ENCODE measurements at places on chromosomes 1 and 21.

GRCh38 chr1:32020339-32020738 lies 6.7 kb downstream of the KHDRBS1 start:
- DNase-seq: no peak

- no peak for DNase-seq
These were observed 15.8 kb upstream of the TTC22 start for GRCh38 chr1:54816951-54817350.

- DNase-seq: peak; percentile 51
These were observed 13.6 kb downstream of the TUFT1 start for GRCh38 chr1:151553659-151554058.

- no peak for DNase-seq
These were observed 279.8 kb upstream of the VAMP3 start for GRCh38 chr1:7491109-7491817.

- DNase-seq: no peak
These were observed 430.0 kb upstream of the RUNX1 start for GRCh38 chr21:35479065-35479448.

DNA sequence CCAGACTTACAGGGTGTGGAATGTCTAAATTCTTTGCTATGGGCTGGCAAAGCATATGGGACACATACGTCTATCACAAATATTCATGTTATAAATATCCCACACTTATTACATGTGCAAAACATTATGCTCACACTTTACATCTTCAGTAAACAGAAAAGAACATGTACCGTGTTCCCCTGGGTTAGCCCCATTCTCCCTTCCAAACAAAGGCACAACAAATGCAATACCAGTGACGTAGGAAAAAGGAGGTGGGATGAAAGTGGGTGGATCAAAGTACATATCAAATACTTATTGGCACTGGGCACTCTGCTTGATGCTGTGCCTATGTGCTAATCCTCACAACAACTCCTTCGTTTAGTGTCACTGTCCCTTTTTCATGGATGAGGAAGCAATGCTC lies 170.8 kb downstream of the ZSCAN20 start:
- DNase-seq: no peak

- no peak for DNase-seq
These were observed 142.3 kb upstream of the SAMSN1 start for GRCh38 chr21:14688412-14688811.

GRCh38 chr21:19785941-19786340 lies 1212.3 kb upstream of the NCAM2 start:
- DNase-seq: no peak

DNA sequence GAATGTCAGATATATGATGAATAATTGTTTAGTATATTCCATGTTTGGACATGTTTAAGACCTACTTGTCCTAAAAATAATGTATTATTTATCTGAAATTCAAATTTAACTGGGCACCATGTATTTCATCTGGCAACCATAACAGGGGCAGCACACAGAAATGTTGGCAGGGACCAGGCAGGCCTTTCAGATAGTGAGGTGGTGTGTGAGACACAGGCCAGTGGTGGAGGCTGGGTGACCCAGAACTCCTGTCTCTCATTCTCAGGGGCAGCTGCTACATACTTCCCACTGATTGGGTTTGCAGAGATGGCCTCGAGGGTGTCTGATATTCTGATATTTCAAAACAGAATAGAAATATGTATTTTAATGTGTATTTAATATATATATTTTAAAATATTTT lies 1.3 kb upstream of the FASLG start:
- DNase-seq: no peak

DNA sequence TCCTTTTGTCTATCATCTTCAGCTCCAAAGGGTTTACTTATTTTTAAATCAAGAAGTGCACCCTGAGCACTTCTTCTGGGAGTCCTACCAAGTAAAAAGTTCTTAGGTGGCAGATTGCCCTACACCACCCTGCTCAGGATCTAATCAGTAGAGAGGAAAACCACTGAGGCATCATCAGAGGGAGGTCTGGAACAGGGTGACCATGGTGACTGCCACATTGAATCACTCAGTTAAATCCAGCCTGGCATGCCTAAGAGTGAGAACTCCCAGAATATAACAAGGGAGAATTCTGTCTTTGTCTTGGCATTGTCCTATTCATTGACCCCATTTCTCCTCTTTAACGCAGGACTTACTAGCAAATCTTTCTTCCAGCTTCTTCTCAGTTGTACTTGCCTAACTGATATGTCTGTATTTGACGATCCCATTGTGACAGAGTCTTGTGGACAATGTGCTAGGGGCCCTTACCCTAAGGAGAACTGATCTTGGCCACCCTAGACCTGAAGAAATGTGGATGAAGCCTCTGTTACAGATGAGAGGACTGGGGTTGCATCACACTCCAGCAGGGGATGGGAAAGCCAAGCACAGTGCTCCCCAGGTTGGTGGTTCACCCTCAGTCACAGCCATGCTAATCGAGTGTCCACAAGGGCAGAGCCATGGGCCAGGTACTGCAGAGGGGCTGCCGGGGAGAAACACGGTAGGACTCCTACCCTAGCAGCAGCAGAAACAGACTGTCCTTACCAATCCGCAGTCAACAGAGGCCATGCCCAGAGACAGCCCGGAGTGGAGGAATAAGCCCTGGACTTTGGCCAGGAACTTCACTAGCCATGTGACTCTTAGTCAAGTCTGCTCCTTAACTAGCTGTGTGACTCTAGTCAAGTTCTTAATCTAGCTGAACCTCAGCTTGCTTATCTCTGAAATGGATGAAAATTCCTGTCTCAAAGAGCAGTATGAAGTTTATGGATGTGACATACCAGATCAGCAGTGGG lies 15.4 kb downstream of the PKP1 start:
- no peak for DNase-seq

GRCh38 chr1:153990468-153991150 lies at the start of gene RPS27:
RPS27 (plus strand) TSS chr1:153990762; CDS start chr1:153990797, 35 bp downstream.
- DNase-seq: peak; percentile 93

- no peak for DNase-seq
These were observed 33.7 kb downstream of the CDCA8 start for GRCh38 chr1:37725851-37726613.

GRCh38 chr1:235417086-235417697 lies 50.0 kb downstream of the TBCE start:
- DNase-seq: peak; percentile 67

- no peak for DNase-seq
These were observed 173.7 kb upstream of the FGGY start for GRCh38 chr1:59123081-59123681.

- no peak for DNase-seq
These were observed 7.6 kb downstream of the CYP4X1 start for GRCh38 chr1:47031059-47031458.

- no peak for DNase-seq
These were observed 33.3 kb downstream of the FOXD2 start for GRCh38 chr1:47471163-47471562.

DNA sequence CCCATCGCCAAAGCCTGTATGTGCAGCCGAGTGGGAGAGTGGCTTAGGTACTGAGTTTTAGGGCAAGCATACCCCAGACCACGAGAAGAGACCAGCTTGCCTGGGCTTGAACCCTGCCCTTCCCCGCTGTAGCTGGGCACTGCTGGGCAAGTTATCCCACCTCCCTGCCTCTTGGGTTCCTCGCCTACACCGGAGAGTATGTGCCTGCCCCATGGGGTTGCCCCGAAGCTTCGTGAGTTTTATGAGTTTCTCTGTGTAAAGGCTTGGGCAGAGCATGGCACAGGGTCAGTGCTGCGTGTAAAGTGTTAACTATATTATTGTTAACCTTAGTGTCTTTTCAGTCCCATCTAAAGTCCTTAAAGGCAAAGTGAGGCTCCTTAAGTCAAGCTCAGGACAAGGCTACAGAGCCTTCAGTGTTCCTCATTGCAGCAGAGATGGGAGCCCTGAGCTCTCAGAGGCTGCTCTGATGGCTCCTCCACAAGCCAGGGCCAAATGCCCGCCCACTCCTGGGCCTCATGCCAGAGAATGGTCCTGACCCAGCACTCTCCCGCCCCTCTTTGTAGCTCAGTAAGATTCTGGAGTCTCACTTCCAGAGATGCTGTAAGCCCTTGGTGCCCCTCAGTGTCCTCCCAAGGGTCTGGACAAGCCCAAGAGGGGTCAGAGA lies 37.0 kb upstream of the KCNA10 start:
- no peak for DNase-seq

DNA sequence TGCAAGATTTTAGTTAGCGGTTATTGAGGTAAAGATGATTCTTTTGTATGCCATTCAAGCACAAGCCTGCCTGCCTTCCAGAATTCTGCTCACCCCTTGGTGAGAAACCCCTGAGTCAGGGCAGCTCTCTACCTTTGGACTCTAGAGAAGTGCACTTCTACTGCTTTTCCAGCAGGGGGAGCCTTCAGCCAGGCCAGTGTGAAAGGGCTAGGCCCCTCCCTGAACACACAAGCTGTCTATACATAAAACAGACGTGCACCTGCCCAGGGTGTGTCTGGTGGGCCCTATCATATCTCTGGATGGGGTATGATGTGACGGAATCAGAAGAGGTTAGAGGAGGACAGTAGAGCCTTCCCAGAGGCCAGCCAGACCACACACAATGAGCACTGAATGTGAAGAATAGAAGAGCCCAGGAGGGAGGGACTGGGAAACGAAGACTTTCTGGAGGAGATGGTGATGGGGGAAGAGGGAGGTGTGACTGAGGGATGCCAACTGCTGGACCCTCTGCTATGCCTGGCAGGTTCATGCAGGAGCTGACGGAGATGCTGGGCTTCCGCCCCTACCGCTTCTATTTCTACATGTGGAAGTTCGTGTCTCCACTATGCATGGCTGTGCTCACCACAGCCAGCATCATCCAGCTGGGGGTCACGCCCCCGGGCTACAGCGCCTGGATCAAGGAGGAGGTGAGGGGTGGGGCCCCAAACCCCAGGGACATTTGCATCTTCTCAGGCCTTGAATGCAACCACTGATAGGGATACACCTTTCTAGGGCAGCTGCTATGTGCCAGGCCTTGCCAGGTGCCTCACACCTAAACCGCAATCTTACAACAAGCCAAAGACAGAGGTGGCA lies 13.0 kb upstream of the KCNC4 start:
- DNase-seq: peak; percentile 68

- no peak for DNase-seq
These were observed 61.0 kb downstream of the SYT14 start for GRCh38 chr1:209999005-209999404.

GRCh38 chr1:7705048-7705907 lies 65.8 kb upstream of the VAMP3 start:
- DNase-seq: no peak

DNA sequence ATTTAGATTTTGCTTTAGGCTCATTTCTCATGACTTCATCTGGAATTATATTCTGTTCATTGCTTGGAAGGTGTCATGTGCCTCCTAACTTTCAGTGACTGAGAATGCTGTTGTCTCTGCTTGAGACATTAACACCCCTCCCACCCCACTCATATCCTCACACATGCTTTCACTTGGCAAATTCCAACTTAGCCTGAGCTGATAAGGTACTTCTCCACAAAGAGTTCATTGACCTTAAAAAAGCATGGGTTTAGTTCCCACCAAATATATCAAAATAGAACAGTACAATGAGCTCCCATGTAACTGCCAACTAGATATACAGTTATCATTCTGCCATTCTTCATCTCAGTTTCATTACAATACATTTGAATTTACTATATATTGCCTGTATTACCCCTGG lies 576.5 kb upstream of the ADGRL2 start:
- DNase-seq: no peak

GRCh38 chr21:43767498-43767983 lies 8.6 kb downstream of the CSTB start:
- no peak for DNase-seq

- DNase-seq: no peak
These were observed 17.8 kb upstream of the SLAMF1 start for GRCh38 chr1:160664573-160665051.

GRCh38 chr21:26499495-26499894 lies 73.6 kb downstream of the CYYR1 start:
- no peak for DNase-seq

GRCh38 chr1:233901495-233901894 lies 3.0 kb upstream of the SLC35F3 start:
- no peak for DNase-seq

GRCh38 chr1:66354311-66355201 lies 179.4 kb upstream of the SGIP1 start:
- DNase-seq: peak; percentile 10

GRCh38 chr1:227559499-227559898 lies 3.9 kb upstream of the ZNF678 start:
- no peak for DNase-seq

DNA sequence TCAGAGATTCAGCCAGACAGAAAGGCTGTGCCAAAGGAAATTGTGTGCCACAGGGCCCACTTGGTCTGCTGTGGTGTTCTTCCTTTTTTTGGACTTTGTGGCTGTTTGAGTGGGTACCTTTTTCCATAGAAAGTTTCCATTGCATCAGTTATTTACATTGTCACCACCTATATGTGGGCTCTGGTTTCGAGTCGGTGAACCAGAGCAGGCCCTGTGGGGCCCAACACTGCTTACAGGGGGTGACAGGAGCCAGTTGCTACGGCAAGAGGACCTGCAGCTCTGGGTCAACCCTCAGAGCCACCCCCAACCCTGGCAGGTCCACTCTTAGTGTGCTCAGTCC lies 157.0 kb upstream of the EDN2 start:
- DNase-seq: no peak

DNA sequence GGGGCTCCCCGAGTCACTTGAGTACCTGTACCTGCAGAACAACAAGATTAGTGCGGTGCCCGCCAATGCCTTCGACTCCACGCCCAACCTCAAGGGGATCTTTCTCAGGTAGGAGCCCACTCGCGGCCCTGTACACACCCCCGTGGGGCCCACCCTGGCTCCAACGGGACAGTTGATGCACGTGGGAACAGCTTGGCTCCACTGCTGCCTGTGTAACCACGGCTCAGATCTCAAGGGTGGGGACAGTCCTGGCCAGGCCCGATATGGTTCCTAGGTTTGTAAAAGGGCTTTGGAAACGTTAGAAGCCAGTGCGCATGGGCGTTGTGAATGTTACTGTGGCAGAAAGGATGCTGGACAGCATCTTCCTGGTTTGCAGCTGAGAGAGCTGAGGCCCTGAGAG lies 18.8 kb downstream of the PODN start:
- no peak for DNase-seq

- DNase-seq: no peak
These were observed 43.0 kb downstream of the TRIM11 start for GRCh38 chr1:228363686-228364067.

GRCh38 chr1:152448496-152448895 lies 34.4 kb upstream of the CRNN start:
- DNase-seq: no peak

DNA sequence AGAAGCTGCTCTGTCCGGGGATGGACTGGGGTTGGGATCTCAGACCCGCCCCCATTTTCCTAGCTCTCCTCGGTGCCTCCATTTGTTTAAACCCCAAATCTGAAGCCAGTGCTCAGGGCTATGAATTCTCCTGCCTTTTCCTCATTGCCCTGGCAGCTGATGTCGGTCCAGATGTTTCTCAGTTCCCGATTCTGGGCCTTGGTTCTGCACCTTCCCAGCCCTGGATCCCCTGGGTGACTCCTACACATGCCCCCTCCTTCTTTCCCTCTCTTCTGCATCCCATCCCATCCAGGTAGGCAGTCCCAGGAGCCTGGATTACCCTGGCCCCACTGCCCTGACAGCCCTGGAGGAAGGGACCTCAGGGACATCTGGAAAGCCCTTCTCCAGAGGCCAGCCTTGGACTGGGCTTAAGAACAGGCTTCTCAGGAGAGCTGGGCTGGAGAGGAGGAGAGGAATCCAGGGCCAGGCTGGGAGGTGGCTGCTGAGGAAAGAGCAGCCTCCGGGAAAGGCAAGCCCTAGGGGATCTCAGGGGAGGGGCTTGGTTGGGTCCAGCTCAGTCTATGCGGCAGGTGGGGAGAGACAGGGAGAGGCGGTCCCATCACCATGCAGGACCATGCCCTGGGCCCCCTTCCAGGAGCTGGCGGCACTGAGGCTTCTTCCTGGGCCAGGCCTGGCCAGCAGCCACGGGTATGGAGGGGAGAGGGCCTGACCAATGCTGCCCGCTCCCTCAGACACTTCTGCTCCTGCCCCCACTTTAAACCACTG lies 6.8 kb upstream of the EPS8L3 start:
- DNase-seq: no peak

Measured in PC-9 (cell line).